ENCODE measurements at places on chromosomes 5 and 9. TPM values are rescaled to one million over a fixed set of nuclear protein-coding genes. Genes with fewer than 3 reads are reported as not detected.

SLC4A9 gene
- not detected for total RNA-seq

GNAQ gene
- 88.6 TPM for total RNA-seq

PCDHB2 gene
- 0.88 TPM for total RNA-seq

TPPP gene
- total RNA-seq: 0.14 TPM

SUSD3 gene
- total RNA-seq: not detected

SPDL1 gene
- 27.5 TPM for total RNA-seq

DNA sequence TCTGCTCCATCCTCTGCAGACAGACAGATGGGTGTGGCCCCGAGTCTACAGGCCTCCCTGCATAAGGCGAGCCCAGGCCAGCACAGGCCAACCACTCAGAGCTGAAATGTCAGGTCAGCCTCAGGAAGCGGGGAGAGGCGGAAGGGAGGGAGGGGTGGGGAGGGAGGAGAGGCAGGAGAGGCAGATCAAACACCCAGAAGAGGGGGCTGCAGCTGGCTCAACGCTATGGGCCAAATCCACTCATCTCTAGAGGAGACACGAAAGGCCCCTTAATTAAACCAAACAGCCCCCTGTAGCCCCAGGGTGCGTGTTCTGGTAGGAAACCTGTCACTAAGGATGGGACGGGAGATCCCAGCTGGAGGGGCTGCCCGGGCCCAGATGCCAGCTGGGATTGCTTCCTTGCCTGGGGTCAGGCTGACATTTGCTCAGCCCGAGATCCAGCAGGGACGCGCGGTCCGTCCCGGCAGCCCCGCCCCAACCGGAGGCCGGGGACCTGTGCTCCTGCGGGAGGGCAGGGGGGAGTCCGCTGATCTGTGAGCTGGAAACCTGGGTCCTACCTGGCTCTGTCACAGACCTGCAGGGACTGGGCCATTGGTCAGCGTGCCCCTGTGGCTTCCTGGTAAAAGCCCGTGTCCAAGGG lies 97.2 kb upstream of the SARDH start:
- no peak for DNase-seq

GRCh38 chr5:113371721-113372196 lies 63.0 kb downstream of the TSSK1B start:
- DNase-seq: peak; percentile 82

- peak; percentile 27 for DNase-seq
Measured at GRCh38 chr5:1204693-1205242, 3.4 kb downstream of the SLC6A19 start.

GRCh38 chr9:935348-935965 lies 41.0 kb upstream of the DMRT3 start:
- no peak for DNase-seq

- DNase-seq: no peak
Measured at GRCh38 chr9:23278561-23278960, 547.5 kb downstream of the ELAVL2 start.

DNA sequence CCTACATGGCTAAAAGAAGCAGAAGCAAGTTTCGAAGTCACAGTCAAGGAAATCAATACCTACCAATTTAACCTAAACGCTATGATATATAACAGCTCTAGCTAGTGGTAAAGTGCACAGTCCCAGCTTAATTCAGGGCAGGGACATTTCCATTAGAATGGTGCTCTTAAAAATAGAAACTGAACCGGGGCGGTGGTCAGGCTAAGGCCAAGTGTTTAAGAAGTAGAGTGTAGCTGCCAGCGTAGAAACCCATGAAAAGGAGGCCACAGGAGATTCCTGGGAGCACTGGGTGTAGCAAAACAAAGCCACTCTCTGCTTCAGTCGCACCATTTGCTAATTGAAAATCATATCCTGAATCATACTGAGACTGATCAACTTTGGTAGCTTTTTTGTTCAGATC lies 28.8 kb downstream of the PPIC start:
- DNase-seq: no peak

- no peak for DNase-seq
Measured at GRCh38 chr9:25207402-25208195, 470.6 kb downstream of the TUSC1 start.

GRCh38 chr9:131323629-131324028 lies 34.1 kb downstream of the PLPP7 start:
- no peak for DNase-seq

DNA sequence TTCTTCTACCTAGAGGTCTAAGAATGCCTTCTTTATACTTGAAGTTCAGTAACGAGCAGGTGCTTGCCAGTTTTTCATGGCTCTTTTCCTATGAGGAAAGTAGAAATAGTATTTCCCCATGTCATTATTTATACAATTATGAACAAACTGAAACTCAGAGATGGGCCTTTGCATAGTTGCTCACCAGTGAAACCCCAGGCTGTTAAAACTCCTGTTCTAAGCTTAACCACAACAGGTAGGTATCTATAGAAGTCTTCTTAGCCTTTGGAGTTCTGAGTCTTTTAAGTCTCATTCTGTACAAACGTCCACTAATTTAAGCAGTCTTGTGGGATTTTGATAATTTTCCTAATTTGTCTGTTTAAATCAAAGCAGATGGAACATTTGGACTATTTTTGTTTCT lies 90.1 kb downstream of the STARD4 start:
- no peak for DNase-seq

GRCh38 chr5:82408033-82408432 lies 129.9 kb upstream of the RPS23 start:
- no peak for DNase-seq

DNA sequence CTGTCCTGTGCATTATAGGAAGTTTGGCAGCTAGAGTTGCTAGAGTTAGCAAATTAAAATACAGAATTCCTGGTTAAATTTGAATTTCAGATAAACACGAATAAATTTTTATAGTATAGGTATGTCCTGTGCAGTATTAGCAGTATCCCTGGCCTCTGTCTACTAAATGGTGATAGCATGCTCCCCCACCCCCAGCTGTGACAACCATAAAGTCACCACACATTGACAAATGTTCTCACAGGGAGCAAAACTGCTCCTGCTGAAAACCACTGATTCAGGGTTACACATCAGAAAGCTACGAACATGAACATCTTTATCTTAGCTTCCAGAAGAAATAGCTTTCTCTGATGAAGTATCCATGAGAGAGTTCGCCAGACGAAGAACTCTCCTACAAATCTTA lies 91.8 kb upstream of the CCDC112 start:
- no peak for DNase-seq

DNA sequence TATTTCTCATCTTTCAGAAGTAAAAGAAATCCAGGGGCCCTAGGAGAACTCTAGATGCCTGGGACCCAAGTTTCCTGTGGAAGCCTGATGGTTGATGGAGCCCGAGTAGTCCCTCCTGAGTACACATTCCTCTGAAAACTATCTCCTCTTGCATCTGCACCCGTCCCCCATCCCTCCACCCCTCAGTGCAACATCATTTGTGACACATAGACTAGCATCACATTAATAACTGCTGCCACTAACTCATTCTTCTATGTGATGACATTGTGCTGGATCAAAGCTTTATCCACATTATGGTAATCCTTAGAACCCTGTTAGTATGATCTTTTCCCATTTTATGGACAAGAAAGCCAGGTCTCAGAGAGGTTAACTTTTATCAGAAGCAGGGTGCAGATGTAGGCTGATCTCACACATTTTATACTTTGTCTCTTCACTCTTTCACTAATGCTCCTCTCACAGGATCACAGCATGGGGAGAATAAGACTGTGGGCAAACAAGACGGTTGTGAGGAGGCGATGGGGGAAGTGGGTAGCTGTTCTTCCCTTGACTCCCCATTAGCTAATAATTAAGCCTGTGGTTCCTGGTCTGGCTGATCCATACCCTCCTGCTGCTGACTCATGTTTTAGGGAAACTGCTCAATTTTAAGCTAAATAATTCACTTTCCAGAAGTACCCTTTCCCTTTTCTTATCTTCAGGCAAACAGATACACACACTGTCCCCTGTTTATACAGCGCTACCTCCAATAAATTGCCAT lies 3.9 kb upstream of the HK3 start:
- DNase-seq: no peak

DNA sequence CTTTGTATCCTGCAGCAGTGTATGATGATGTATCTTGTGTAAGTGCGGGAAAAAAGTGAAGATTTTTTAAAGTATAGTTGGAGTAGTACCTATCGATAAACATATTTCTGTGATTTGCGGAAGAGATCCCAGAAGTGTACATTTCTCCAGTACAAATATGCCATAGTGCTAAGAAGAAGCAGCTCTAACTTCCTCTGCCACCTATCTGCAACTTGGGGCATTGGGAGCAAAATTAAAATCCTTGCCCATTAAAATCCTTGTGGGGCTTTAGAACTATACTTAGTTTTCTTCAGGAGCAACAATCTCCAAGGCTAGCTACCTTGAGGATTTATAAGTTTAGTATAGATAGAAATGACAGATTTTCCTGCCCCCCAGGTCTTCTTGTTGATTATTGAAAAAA lies 123.7 kb downstream of the VCAN start:
- DNase-seq: no peak
